ENCODE measurements at places on chromosomes 6 and 20.

DNA sequence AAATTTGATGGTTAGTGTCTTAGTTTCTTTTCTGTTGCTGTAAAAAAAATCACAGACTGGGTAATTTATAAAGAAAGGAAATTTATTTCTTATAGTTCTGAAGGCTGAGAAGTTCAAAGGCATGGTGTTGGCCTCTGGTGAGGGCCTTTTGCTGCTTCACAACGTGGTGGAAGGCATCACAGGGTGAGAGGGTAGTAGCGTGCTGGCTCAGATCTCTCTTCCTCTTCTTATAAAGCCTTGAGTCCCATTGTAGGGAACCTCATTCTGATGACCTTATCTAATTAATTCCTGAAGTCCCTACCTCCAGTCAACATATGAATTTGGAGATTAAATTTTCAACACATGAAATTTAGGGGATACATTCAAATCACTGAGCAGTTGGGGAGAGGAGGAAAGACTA, 62.0 kb downstream of the ARID1B start:
- peak; percentile 18 for DNase-seq

- no peak for DNase-seq
Measured at GRCh38 chr6:83708546-83708969, 343 bp downstream of the SNAP91 start.

DNA sequence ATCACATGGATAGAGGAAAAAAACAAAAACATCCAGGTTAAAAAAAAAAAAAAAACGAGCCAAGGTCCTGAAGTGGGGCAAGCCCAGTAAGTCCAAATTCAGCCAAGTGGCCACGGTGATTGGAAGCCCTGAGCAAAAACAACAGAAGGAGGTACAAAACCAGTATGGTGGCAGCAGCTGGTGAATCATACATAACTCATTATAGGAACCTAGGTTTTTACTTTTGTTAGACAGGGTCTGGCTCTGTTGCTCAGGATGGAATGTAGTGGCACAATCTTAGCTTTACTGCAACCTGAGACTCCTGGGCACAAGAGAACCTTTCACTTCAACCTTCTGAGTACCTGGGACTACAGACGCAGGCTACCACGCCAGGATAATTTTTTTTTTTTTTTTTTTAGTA, 22.7 kb upstream of the MYB start:
- no peak for DNase-seq

DNA sequence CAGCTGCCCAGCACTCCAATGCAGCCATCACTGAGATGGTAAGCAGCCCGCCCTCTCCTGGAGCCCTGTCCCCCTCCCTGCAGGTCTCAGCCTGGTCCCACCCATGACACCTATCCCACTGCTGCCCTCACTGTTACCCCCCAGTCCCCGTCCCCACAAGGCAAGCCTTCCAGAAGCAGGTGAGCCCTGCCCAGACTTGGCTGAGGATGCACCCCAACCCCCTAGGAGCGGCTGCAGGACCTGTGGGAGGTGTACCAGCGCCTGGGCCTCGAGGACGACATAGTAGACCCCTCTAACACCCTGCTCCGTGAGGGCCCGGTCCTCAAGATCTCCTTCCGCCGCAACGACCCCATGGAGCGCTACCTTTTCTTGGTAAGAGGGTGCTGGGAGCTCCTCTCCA, 9.2 kb downstream of the FGD2 start:
- DNase-seq = no peak

GRCh38 chr6:89148016-89148750, 2.3 kb downstream of the PM20D2 start:
- peak; percentile 42 for DNase-seq

DNA sequence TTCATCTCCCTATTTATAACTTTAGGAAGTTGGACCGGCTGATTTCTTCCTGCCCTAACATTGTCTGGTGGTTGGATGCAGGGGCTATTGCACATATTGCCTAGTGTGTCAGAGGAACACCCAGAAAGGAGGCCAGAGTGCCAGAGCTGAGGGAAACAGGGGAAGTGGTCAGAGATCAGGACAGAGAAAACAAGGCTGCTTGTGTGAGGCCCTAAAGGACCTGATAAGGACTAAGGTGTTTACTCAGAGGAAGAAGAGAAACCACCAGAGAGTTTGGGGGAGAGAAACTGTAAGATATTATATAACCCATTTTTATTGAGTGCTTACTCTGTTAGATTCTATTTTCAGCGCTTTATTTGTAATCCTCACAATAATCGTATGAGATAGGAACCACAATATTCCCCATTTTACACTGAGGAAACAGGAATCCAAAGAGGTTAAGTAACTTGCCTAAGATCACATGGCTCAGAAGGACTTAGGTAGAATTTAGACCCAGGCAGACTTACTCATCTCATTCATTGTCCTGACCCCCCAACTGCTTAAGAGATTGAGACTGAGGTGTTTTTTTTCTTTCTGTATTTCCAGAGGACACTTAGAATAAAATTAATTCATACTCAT, 54.0 kb upstream of the REV3L start:
- peak; percentile 89 for DNase-seq

DNA sequence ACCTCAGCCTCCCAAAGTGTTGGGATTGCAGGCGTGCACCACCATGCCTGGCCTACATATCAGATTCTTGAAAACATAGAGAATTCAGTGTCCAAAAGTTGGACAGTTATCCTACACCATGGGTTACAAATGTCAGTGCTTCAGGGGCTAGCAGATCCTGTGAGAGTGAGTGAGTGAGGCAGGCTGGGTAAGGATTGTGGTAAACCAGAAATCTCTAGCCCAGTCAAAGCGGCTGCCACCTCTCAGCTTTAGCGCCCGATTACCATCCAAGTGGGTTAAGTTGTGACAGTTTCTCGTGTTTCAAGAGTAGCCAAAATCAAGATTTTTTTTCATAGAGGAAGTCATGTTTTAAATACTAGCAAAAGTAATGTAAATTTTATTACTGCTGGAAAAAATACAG, 21.9 kb upstream of the CSE1L start:
- no peak for DNase-seq

- no peak for DNase-seq
Measured at GRCh38 chr20:53990003-53990402, 80.4 kb downstream of the BCAS1 start.

DNA sequence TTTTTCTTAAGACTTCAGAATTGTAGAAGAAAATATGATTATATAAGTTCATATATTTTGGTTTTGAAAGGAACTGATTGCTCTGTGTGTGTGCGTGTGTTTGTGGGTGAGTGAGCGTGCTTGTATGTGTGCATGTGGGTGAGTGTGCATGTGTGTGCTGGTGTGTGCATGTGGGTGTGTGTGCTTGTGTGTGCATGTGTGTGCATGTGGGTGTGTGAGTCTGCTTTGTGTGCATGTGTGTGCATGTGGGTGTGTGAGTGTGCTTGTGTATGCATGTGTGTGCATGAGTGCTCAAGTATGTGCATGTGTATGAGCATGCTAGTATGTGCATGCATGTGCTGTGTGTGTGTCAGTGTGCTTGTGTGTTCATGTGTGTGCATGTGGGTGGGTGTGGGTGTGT, 238.5 kb downstream of the CDC5L start:
- no peak for DNase-seq

- DNase-seq = no peak
Measured at GRCh38 chr6:39879535-39879934, 54.7 kb downstream of the MOCS1 start.

- no peak for DNase-seq
Measured at GRCh38 chr20:896501-897025, 19.6 kb downstream of the ANGPT4 start.

- no peak for DNase-seq
Measured at GRCh38 chr20:25273046-25273445, 25.2 kb downstream of the PYGB start.

DNA sequence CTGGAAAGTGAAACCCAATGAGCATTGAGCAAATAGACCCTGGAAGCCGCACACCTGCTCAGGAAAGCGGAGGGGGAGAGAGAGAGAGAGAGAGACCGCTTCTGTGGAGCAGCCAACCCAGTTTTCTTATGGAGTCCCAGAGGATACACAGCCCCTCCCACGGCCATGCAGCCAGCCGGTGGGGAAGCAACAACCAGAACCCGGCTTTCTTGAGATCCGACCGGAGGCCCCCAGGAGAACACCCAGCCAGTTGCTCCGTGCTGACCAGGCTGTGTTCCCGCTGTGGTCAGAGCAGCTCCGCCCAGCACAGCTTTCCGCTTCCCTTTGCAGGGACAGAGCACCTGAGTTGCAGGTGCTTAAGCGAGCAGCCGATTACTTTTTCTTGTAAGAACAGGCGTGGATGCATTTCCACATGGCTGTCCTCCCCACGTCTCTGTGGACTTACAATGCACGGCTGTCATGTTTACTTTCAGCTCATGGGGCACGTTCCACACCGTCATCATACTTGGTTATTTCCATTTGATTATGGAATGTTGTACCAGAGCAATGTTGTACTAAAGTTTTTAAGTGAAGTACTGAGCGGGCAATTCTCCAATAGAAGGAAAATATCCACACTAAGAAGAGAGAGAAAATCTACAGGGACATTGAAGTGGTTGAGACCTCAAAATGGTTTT, 381.9 kb downstream of the THBS2 start:
- no peak for DNase-seq

DNA sequence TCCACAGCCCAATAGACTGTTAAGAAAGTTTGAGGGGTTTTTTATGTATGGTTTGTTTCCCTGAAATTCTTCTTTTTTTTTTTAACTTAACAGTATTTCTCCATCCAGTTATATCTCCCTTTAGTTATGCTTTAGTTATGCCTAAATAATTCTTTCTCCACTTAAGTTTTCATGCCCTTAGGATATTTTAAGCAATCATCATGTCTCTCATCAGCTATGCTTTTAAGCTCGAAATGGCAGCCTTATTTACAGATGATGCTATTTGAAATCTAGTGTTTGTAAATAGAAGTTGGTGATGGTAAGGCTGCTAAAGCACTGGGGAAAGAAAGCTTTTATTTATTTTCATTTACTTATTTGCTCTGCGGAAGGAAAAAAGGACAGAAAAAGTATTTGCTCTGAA, 439.3 kb downstream of the TFAP2B start:
- no peak for DNase-seq

GRCh38 chr20:48523191-48523995, 304.4 kb downstream of the PREX1 start:
- peak; percentile 48 for DNase-seq

DNA sequence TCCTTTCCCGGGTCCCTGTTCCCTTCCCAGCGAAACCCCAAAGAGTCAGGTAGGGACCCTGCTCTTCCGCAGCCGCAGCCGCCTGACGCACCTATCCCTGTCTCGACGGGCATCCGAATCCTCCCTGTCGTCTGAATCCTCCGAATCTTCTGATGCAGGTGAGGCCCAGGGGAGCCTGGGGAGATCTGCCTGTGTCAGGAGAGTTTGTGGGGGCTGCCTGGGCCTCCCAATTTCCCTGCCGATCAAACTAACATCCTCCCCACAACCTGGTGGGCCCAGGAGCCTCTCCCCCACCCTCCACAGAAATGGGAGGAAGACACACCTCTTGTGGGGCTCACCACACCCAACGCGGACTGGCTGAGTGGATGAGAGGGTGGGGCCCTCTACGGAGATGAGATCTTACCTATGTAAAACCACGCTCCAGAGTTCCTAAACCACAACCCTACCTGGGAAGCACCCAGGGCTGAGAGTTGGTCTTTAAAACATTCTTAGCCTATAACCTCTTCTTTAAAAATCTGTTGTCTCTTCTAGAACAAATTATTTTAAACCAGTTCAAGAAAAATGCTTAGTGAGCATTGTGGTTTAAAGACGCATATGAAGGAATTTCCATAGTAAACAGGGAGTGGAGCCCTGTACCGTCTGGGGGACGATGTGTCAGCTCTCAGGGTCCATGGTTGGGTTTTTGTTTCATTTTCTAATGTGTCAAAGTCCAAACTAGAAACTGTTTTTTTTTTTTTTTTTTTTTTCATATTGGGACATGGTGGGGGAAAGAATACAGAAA, 1.7 kb downstream of the CDC25B start:
- no peak for DNase-seq

GRCh38 chr6:119865466-119866350, 516.1 kb upstream of the MAN1A1 start:
- no peak for DNase-seq

DNA sequence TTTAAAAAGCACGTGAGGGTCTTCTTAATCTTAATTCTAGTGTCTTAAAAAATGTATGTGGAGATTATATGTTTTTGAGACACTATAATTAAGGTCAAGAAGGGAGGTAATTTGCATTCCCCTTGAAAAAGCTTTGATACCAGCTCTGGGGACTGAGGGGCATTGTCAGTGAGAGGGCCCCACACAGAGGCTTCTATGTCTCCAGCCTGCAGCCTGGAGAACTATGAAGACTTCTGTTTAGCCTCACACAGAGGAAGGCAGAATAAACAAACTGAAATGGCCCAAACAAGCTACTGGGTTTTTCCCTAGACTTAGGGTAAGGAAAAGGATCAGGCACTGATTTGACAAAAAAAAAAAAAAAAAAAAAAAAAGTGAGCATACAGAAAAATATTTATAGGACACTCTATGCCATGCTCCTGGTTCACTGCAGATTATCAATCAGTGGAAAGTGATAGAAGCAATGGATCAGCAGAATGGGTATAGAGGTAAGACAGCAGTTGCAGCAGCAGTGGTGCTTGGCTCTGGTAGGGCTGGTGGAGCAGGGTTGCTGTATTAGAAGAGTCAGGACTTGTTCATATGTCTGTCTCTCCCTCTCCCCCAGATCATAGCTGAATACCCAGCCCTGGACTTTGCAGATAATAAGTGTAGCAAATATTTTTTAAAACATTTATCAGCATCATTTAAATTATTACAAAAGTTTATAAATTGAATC, 85.4 kb downstream of the KLHL32 start:
- DNase-seq = no peak

GRCh38 chr6:82251942-82252341, 4.4 kb upstream of the IBTK start:
- DNase-seq = peak; percentile 65

- DNase-seq = no peak
Measured at GRCh38 chr6:91142154-91142553, 555.3 kb upstream of the MAP3K7 start.

GRCh38 chr6:163986313-163986712, 571.8 kb downstream of the QKI start:
- no peak for DNase-seq

DNA sequence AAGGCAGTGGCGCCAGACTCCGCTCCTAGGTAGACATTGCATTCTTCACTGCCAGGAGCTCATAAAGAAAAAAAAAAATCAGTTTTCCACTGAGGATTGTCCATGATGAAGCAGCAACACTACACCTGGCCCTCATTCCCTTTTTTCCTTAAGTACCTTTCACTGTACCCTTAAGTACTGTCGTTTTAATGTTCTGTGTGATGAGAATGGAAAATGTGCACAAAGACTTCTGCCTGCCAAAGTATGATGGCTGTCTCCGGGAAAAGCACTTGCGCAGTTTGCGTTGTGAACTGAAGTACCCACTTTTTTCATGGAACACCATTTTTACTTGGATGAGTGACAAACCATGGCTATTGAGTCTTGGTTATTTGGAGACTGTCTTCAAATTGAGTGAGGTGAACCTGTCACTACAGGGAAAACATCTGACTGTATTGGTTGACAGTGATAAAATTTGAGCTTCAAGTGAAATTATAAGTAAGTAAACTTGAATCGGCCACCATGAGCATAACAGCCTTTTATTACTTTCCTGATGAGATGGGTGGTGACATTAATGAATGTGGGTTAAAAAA, 104.8 kb downstream of the NCOA3 start:
- DNase-seq = no peak

- no peak for DNase-seq
Measured at GRCh38 chr6:31321005-31321707, 35.8 kb downstream of the HLA-B start.

- no peak for DNase-seq
Measured at GRCh38 chr6:47762502-47762901, 19.3 kb upstream of the OPN5 start.
